Stimulated activated CD4-positive, alpha-beta T cell treated with anti-CD3 and anti-CD28 coated beads, Interleukin-1b, Interleukin-23, amount 100 ng/mL, for 24 hours (primary cell): ENCODE measurements at places on chromosomes 3 and 15.

DNA sequence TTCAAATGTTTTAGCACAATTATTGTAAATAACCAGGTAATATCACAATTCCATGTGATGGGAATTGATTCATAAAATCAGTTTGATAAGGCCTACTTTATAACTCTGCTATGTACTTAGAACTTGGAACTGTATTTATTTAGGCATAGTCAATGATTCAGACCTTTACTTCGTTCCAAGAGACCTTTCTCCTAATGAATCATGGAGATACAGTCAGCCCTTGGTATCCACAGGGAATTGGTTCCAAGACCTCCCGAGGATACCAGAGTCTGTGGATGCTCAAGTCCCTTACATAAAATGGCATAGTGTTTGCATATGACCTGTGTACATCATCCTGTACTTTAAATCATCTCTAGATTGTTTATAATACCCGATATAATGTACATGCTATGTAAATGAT, 60.8 kb upstream of the UMPS start:
- no peak for DNase-seq

DNA sequence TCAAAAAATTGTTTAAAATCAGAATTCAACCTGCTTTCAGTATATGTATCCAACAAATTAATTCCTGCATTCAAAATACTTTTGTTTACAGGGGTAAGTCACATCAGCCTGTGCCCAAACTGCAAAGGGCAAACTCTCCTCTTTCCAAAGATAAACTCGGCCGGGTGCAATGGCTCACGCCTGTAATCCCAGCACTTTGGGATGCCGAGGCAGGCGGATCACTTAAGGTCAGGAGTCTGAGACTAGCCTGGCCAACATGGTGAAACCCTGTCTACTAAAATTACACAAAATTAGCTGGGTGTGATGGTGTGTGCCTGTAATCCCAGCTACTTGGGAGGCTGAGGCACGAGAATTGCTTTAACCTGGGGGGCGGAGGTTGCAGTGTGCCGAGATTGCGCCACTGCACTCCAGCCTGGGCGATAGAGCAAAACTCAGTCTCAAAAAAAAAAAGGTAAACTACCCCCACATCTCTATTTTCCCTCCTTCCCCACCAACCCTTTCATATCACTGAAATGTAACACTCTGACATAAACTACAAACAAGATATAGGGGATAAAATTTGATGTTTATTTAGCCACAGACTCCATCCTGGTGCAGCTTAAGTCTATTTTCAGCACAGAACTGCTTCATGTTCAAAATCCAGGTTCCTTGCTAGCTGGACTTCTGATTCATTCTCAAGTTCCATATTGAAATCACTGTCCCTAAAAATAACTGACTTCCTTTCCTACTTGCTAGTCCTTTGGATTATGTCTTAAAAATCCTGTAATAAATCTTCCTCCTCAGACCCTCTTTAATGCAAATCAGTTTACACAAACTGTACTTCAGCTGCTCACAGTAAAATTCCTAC, 15.4 kb downstream of the UBP1 start:
- no peak for DNase-seq

DNA sequence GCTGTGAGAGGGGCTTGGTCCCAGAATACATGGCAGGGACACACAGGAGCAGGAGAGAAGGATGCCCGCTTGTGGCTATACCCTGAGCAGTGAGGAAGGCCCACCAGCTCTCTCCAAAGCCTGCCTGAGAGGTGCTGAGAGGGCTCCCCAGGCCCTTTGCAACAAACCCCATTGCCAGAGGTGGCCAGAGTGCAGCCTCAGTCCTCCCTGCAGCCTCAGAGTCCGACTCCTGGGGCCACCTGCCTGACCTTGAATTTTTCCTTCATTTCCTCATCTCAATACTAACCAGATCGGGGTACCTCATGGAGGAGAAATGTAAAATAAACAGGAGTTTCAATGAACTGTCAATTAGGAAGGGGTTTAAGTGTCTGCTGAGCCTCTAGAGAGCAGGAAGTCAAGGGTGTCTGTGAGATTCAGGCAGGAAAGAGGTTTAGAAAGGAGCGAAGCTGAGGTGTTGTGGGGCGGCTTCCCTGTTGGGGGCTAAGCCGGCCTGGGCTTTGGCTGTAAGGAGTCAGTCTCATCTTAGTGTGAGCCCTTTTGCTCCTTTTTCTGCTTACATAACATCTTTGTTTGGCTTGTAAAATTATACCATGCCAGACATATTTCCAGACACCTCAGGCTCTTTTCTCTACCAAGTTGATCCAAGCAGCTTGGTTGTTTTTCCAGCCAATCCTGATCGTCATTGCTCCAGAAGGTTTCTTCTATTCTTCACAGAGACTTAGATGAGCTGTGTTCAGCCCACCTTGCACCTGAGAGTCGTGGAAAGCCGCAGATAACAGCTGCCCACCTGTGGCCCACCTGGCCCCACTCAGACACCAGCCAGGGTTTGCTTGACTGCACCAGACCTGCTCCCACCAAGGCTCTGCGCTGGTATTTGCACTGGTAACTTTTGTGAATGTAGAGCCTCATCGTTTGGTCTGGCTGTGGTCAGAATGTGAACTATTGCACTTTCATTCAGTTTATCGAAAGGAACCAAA, 36.7 kb downstream of the CMTM7 start:
- DNase-seq = no peak

DNA sequence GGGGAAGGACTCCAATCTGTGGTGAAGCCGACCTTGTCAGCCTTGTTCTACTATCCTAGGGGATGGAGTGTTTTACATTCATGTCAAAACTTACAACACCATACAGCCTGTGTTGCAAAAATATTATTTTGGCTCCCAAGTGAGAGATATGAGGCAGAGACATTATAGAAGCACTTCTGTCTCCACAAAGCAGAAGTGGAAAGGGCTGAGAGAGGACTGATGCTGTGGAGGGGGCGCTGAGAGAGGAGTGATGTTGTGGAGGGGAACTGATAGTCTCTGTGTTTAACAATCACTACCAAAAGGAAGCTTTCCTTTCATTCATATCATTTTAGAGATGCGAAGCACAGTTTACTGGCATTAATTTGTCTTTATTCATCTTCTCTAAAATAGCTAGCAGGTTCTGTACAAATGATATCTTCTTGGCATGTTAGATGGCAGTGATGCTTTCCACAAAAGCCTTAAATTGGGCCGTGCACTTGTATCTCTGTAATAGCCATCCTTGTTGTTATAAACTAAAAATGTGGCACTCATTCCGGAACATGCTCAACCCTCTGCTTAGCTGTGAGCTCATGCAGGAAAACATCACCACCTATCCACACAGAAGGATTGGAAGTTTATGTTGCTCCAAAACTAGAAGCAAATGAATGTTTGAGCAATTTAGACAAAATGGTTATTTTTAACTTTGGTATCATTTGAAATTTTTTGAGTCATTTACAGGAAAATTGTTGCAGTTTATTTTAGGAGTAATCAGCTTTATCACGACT, 134.6 kb upstream of the TP63 start:
- DNase-seq = no peak

DNA sequence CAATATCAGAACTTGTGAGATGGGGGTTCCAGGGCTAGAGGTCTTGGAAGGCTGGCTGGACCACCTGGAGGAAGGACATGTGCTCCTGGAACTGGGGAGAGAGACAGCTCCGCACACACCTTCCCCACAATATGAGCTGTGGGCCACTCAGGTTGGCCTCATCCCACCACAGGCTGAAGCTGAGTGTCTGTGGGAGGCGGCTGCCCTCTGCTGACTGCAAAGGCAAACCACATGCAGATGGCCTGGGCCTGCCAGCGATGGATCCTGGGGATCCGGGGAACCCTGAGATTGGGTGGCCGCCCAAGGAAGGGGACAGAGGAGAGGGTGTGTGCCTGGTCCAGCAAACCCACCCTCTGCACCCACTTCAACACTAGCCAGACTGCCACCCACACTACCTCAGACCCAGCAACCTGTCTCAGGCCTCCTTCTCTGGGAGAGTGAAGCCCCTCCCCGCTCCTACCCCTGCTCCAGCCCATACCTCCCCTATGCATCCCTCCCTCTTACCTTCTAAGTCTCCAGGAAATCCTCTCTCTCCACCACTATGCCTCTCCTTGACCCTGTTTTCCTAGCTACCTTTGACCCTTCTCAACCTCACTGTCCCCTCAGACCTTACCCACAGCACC, 44.8 kb downstream of the CYP11A1 start:
- DNase-seq = peak; percentile 43

GRCh38 chr3:112651516-112651915, 10.6 kb upstream of the CCDC80 start:
- DNase-seq = no peak

DNA sequence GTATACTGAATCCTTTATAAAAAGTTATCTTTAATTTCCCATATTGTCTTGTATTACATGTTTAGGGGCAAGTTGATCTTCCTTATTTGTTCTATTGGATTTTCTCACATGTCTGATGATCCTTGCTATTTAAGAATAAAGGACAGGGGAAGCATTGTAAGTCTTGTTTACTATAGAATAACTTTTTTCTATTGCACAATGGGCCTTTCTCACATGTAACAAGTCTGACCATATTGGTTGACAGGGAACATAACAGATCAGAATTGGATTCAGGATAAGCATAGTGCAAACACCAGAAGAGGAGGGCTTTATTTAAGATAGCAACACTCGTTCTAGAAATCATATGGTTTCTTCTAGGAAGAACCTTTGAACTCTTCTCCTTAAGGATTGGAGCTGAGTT, 257.9 kb upstream of the RBMS3 start:
- DNase-seq = no peak

- DNase-seq = no peak
These were observed 2.3 kb upstream of the FAM43A start for GRCh38 chr3:194683380-194683779.

DNA sequence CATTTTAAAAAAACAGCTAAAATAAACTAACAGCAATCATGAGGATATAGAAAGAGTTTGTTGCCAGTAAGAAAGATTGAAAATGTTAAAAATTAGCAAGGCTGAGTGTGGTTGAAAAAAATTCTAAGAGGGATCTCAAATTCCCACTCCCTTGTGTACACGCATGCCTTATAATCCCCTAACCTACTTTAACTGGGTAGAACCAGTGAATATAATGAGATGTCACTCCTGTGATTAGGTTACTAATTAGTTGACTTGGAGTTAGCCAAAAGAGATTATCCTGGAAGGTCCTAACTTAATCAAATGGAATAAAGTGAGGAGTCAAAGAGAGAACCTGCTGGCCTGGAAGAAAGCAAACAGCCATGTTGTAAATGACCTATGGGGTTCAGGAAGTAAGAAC, 286.0 kb upstream of the TGFBR2 start:
- DNase-seq = no peak

- DNase-seq = no peak
These were observed 66.4 kb upstream of the CCNL1 start for GRCh38 chr3:157226173-157226847.

- DNase-seq = no peak
These were observed 45.8 kb upstream of the DYNC1LI1 start for GRCh38 chr3:32616267-32616962.

DNA sequence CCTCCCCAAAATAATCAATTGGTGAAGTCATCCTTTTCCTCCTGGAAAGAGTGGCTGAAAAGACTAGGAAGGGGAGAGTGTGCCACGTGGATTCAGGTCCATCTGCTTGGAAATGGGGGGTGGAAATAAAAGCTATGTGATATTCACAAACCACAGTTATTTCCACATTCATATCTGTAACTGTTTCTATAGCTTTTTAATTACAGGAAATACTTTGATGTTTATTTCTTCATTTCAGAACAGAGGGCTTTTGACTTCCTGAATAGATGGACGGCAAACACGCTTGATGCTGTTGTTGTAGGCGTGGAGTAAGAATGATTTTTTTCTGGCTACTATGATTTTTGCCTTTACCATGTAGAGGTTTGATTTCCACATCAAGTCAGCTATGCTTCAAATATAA, 10.1 kb downstream of the AADACL2 start:
- DNase-seq = no peak
